ENCODE measurements at places on chromosomes 4 and X.

DNA sequence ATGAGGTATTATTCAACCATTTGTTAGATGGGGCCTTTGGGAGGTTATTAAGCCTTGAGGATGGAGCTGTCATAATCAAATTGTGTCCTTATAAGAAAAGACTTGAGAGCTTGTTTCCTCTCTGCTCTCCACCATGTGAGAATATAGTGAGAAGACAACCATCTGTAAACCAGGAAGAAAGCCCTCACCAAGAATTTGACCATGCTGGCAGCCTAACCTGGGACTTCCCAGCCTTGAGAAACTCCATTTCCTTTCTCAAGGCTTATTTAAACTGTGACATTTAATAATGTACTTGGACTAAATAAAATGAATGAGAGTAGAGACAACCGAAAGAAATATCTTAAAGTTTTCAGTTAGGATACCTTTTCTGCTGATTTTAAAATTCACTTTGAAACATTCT, 83.7 kb upstream of the GC start:
- no peak for DNase-seq
- H3K36me3 ChIP-seq, result no peaks in the 10 kb centered on the region
- no peak overlapping the region for H3K27ac ChIP-seq
- H3K4me3 ChIP-seq, result no peak overlapping the region
- H3K27me3 ChIP-seq, result no peaks in the 10 kb centered on the region

GRCh38 chr4:336893-337142, 796 bp upstream of the ZNF141 start:
- peak overlapping the region; percentile 100 for H3K27ac ChIP-seq
- peaks cover 46% of the 10 kb centered on the region for H3K27me3 ChIP-seq
- peaks cover 43% of the 10 kb centered on the region for H3K36me3 ChIP-seq

- H3K4me3 ChIP-seq, result no peak overlapping the region
- no peak overlapping the region for H3K27ac ChIP-seq
- H3K4me1 ChIP-seq, result peaks cover 1% of the 10 kb centered on the region
These were observed 31.1 kb downstream of the TACC3 start for GRCh38 chr4:1752284-1753041.

GRCh38 chr4:2390146-2390545, 28.3 kb downstream of the ZFYVE28 start:
- no peak overlapping the region for H3K4me3 ChIP-seq
- no peak overlapping the region for H3K27ac ChIP-seq
- peaks cover 74% of the 10 kb centered on the region for H3K4me1 ChIP-seq
- H3K36me3 ChIP-seq, result no peaks in the 10 kb centered on the region
- H3K27me3 ChIP-seq, result peaks cover 61% of the 10 kb centered on the region

DNA sequence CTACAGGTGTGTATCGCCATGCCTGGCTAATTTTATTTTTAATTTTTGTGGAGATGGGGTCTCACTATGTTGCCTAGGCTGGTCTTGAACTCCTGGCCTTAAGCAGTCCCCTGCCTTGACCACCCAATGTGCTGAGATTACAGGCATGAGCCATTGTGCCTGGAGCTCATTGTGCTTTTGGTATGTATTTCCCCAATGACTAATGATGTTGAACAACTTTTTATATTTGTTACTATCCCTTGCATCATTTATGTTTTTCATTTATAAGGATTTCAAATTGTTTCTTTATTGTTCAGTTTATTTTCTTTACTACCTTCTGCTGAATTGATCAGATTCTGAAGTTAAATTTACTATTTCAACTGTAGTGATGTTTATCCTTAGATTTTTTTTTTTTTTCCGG, 199.7 kb downstream of the CEP135 start:
- peaks cover 20% of the 10 kb centered on the region for H3K4me1 ChIP-seq
- H3K4me3 ChIP-seq, result no peak overlapping the region
- no peak for DNase-seq

GRCh38 chrX:1592470-1593142, 1.2 kb downstream of the AKAP17A start:
- DNase-seq, result peak; percentile 37
- H3K36me3 ChIP-seq, result peaks cover 32% of the 10 kb centered on the region
- peaks cover 4% of the 10 kb centered on the region for H3K27me3 ChIP-seq
- peaks cover 14% of the 10 kb centered on the region for H3K4me1 ChIP-seq
- H3K27ac ChIP-seq, result peak overlapping the region; percentile 94

GRCh38 chr4:140736669-140737343, 19.4 kb downstream of the TBC1D9 start:
- no peak overlapping the region for H3K4me3 ChIP-seq
- no peak overlapping the region for H3K27ac ChIP-seq
- peaks cover 5% of the 10 kb centered on the region for H3K27me3 ChIP-seq
- DNase-seq, result no peak

DNA sequence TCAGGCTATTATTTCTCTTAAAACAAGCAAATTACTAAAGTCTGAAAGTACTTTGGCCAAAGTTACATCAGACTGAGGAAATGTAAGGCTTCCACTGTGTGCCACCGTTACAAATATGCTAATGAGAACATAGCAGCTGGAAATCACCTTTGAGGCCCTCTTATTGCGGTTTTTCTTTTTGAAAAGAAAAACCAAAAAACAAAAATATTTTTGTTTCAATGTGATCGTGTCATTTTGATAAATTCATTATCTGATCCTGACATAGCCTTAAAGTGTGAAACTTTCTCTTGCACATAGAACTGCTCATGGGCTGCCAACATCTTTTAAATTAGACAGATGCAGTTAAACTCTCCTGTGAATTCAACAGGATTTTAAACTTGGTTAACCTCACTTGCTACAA, 2.8 kb upstream of the TIFA start:
- DNase-seq, result no peak
- H3K27me3 ChIP-seq, result peaks cover 3% of the 10 kb centered on the region
- H3K4me3 ChIP-seq, result no peak overlapping the region
- H3K36me3 ChIP-seq, result no peaks in the 10 kb centered on the region

DNA sequence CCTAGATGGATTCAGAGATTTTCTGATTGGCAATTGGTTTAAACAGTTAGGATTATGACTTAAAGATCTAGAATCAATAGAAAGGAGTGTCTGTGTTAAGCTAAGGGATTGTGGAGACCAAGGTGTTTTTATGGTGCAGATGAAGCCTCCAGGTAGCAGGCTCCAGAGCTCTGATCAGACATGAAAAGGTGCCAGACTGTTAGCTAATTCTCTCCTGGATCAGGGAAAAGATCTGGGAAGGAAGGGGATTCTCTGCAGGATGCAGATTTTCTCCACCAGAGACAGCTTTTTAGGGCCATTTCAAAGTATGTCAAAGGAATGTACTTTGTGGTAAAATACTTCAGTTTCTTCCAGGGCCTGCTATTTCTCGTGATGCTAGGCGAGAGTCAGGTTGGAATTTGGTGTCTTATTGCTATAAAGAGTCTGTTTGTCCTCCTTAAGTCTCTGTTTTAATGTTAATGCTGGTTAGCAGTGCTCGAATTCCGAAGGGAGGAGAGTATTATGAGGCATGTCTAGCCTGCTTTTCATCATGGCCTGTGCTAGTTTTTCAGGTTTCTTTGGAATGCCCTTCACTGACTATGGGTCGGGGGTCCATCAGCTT, 12.0 kb upstream of the GPR78 start:
- H3K27me3 ChIP-seq, result peaks cover 52% of the 10 kb centered on the region
- no peak for DNase-seq
- no peak overlapping the region for H3K4me3 ChIP-seq
- H3K4me1 ChIP-seq, result peaks cover 12% of the 10 kb centered on the region

DNA sequence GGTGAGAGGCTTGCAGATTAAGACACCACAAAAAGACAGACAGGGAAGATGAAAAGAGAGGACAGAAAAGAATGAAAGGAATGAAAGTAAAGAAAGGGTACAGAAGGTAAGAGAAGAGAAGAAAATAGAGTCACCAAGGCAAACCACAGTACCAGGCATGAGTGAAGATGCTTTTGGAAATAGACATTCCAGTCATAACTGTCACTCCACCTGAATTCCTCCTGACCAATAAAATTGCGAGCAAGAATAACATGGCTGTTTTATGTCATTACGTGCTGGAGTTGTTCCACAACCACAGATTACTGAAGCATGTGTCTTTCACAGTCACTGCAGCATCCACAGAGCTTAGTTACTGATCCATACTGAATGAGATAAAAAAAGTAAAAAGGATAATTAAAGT, 864.9 kb upstream of the SLIT2 start:
- no peaks in the 10 kb centered on the region for H3K36me3 ChIP-seq
- no peaks in the 10 kb centered on the region for H3K4me1 ChIP-seq

- no peak for DNase-seq
- no peak overlapping the region for H3K4me3 ChIP-seq
- no peaks in the 10 kb centered on the region for H3K4me1 ChIP-seq
- no peak overlapping the region for H3K27ac ChIP-seq
- no peaks in the 10 kb centered on the region for H3K27me3 ChIP-seq
These were observed 39.1 kb downstream of the FUNDC1 start for GRCh38 chrX:44503560-44503959.

DNA sequence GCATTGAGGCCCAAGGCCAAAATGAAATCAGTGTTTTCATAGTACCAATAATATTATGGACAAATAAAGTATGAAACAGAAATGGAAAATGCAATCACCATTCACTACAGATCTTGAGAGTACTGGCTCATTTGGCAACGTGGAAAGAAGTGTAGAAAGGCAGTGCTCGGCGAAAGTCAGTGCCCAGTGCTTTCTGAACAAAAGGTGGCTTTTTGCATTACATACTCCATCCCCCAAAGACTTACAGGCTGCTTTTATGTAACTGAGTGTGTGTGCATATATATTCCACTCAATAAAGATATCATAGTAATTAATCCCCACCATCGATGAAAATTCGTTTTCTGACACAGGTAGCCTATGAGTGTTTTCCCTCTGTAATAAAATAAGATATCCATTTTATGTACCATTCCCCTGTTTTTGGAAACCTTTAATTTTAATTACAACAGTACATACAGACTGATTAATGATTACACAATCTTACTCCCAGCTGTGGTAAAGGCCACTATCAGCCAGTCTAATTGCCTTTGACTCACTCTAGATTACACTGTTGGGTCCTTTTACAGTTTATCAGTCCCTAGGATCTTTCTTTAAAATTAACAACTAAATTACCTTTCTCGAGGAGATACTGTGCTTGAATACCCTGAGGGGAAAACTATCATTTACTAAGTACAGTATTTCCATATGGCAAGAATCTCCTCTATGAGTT, 65.9 kb downstream of the MAD2L1 start:
- no peak for DNase-seq
- H3K36me3 ChIP-seq, result no peaks in the 10 kb centered on the region

DNA sequence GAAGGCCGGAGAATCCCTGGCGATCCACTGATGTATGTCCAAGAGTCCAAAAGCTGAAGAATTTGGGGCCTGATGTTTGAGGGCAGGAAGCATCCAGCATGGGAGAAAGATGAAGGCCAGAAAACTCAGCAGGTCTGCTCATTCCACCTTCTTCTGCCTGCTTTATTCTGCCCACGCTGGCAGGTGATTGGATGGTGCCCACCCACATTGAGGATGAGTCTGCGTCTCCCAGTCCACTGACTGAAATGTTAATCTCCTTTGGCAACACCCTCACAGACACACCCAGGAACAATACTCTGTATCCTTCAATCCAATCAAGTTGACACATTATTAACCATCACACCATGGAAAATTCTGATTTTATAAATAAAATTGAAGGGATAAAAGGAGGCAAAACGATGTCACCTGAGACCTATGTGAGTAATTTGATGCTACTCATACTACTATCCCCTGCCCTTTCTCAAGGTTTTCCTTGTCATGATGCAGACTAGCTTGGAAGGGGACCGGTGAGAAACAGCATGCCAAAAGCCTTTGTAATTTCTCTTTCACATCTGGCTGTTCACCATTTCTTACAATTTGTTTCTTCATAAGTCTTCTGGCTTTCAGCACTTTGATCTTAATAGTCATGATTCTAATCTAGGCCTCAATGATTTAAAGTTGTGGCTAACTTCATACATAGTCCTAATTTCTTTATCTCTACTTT, 9.7 kb upstream of the PYURF start:
- H3K36me3 ChIP-seq, result no peaks in the 10 kb centered on the region
- no peak overlapping the region for H3K4me3 ChIP-seq
- peak overlapping the region; percentile 60 for H3K27ac ChIP-seq
- peaks cover 1% of the 10 kb centered on the region for H3K4me1 ChIP-seq
- no peaks in the 10 kb centered on the region for H3K27me3 ChIP-seq
- DNase-seq, result no peak

GRCh38 chrX:981791-982626, 230.4 kb downstream of the CRLF2 start:
- no peak for DNase-seq
- peak overlapping the region; percentile 72 for H3K4me3 ChIP-seq
- H3K27me3 ChIP-seq, result peaks cover 8% of the 10 kb centered on the region
- H3K27ac ChIP-seq, result peak overlapping the region; percentile 90
- H3K36me3 ChIP-seq, result peaks cover 12% of the 10 kb centered on the region
- H3K4me1 ChIP-seq, result peaks cover 45% of the 10 kb centered on the region

DNA sequence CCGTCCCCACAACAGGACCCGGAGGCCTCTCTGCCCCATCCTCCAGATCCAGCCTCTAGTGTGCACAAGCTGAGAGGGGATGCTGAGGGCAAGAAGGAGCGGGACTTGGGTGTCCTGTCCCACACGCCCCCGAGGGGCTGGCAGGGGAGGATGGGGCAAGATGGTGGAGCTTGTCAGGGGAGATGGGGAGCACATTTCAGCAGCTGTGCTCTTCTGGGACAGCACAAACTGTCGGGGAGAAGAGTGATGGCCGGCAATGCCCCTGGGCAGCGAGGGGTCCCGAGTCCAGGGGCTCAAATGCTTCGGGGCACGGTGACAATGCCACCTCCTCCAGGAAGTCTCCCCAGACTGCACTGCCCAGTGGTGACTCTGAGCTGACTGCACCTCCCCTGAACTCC, 134.5 kb downstream of the FAM53A start:
- peaks cover 34% of the 10 kb centered on the region for H3K4me1 ChIP-seq
- no peak overlapping the region for H3K4me3 ChIP-seq
- H3K27ac ChIP-seq, result no peak overlapping the region

DNA sequence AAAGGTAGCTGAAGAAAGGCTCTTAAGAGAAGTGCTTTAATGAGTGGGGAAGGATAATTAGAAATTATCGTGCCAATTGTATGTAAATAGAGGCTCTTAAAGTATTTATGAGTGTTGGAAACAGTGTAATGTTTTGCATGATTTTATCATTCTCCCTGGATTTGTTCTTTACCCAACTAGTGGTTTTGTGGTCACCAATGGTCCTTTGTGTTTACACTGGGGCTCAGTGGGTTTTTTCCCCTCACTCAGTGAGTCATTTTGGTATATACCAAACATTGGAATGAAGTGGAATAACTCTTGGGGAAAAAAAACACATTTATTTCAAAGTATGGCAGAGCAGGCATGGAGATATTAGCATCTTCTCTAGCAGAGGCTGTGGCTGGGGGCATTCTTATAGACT, 20.8 kb upstream of the LGI2 start:
- H3K27ac ChIP-seq, result no peak overlapping the region
- peaks cover 7% of the 10 kb centered on the region for H3K4me1 ChIP-seq
- no peaks in the 10 kb centered on the region for H3K36me3 ChIP-seq

- H3K27me3 ChIP-seq, result peaks cover 4% of the 10 kb centered on the region
- H3K36me3 ChIP-seq, result peaks cover 6% of the 10 kb centered on the region
- peaks cover 68% of the 10 kb centered on the region for H3K4me1 ChIP-seq
- DNase-seq, result no peak
These were observed 24.6 kb upstream of the SORCS2 start for GRCh38 chr4:7167706-7168105.

- H3K27me3 ChIP-seq, result peaks cover 7% of the 10 kb centered on the region
- peak; percentile 23 for DNase-seq
- H3K36me3 ChIP-seq, result peaks cover 4% of the 10 kb centered on the region
- H3K4me1 ChIP-seq, result peaks cover 9% of the 10 kb centered on the region
- no peak overlapping the region for H3K27ac ChIP-seq
These were observed 10.9 kb upstream of the PPP2R3B start for GRCh38 chrX:397575-397974.
